NCI-H146 (cell line): ENCODE measurements at places on chromosomes 12 and 14.
A peak's percentile ranks its signal among the peaks of the same experiment; 100 is the strongest.

- DNase-seq, result no peak
These were observed 94.2 kb downstream of the GRIP1 start for GRCh38 chr12:66584673-66585072.

- DNase-seq, result peak; percentile 45
These were observed 587 bp upstream of the C12orf75 start for GRCh38 chr12:105329926-105330282.

DNA sequence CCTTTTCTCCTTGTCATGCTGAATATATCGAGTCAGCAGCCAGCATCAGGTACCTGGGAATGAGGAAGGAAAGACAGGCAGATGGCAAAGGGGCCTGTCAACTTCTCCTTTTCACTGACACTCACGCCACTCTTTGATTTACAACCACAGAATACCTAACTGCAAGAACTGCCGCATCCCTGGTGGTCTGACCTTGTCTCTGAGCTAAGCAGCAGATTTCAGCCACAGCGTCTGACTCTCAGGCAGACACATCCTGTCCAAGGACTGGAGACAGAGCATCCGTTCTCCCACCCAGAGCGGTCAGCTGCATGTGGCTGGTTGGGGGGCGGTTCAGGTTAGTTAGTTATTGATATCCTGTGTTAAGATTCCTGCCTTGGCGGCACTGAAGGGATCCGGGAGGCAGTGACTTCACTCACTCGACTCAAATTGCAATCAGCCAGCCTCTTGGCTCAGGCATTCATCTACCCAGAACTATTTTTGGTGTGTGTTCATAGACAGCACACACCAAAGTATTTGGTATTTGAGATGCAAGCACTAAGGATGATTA lies 11.2 kb upstream of the MAP1LC3B2 start:
- no peak for DNase-seq

GRCh38 chr14:80565001-80565400 lies 353.7 kb upstream of the DIO2 start:
- DNase-seq, result no peak

DNA sequence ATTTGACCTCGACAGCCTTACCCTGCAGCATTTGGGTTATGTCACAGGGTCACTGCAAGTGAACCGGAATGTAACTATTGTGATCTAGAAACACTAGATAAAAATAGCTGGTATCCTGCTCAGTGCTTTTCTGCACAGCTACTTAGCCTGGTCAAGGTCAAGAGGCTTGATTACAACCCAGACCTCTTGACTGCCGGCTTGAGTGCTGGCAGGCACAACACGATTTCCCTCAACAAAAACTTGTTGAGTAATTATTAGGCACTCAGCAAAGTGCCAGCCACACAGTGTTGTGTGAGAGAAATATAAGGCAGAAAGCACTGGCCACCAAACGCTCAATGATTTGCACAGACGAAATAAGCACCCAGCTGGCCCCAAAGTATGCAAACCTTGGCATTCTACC lies 156.7 kb downstream of the NUAK1 start:
- no peak for DNase-seq

GRCh38 chr14:105072381-105072861 lies 7.2 kb upstream of the GPR132 start:
- no peak for DNase-seq

- DNase-seq, result no peak
These were observed 50.1 kb downstream of the GALNT9 start for GRCh38 chr12:132279184-132279889.

GRCh38 chr12:81758421-81759189 lies 545 bp downstream of the PPFIA2 start:
- peak; percentile 78 for DNase-seq
